ENCODE measurements at places on chromosomes 4 and X.

- DNase-seq = no peak
These were observed 29.2 kb upstream of the CCNI start for GRCh38 chr4:77104791-77105540.

DNA sequence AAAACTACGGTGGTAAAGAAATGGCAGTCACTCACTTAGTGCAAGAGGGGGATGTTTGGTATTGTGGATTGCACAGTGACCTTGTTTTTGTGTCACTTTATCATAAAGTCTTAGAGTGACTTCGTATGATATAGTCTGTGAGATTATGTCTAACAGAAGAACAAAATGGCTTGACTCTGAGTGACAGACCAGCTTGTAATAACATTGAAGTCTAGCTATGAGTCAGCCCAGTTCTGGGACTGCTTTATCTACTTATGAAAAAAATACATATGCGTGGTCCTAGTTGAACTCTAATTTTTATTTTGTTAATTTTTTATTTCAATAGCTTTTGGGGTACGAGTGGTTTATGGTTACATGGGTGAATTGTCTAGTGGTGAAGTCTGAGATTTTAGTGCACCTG, 20.0 kb downstream of the DCLK2 start:
- no peak for DNase-seq

DNA sequence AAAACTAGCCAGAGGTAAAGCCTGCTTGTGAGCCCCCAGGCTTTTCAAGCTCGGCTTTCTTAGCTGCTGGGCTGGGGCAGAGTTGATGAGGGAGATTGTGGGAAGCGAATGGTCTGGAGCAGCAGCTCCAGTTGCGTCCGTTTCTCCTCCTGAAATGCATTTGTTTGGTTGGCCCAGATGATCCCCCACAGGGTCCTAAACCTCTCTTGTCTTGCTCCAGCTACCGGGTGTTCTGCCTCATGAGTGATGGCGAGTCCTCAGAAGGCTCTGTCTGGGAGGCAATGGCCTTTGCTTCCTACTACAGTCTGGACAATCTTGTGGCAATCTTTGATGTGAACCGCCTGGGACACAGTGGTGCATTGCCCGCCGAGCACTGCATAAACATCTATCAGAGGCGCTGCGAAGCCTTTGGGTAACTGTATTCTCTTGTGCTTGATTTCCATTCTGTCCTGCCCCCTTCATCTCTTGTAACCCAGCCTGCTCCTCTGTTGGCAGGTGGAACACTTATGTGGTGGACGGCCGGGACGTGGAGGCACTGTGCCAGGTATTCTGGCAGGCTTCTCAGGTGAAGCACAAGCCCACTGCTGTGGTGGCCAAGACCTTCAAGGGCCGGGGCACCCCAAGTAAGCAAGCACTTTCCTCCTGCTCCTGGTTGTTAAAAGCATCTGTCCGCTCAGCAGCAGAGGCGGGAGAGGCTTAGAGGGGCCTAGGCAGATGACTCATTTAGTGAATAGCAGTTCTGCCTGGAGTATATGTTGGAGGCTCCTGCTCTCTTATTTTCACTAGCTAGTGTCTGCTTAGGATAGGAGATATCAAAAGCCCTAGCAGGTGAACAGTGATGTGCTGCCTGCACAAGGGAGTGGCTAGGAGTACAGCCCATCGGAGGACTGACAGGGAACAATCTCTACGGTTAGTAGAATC, 15.3 kb downstream of the TKTL1 start:
- no peak for DNase-seq

- no peak for DNase-seq
These were observed 27.3 kb upstream of the SORBS2 start for GRCh38 chr4:185839194-185839712.

- DNase-seq = no peak
These were observed 117.6 kb upstream of the GPR101 start for GRCh38 chrX:137151403-137151802.

- no peak for DNase-seq
These were observed 39.3 kb downstream of the AFM start for GRCh38 chr4:73520821-73521220.

- DNase-seq = no peak
These were observed 994.1 kb downstream of the PCDH7 start for GRCh38 chr4:31714238-31714637.

- no peak for DNase-seq
These were observed 46.8 kb downstream of the CRLF2 start for GRCh38 chrX:1165535-1166196.

- no peak for DNase-seq
These were observed 2.4 kb downstream of the ZNF141 start for GRCh38 chr4:340011-340410.

- no peak for DNase-seq
These were observed 334.0 kb downstream of the PCDH19 start for GRCh38 chrX:100076031-100076430.

DNA sequence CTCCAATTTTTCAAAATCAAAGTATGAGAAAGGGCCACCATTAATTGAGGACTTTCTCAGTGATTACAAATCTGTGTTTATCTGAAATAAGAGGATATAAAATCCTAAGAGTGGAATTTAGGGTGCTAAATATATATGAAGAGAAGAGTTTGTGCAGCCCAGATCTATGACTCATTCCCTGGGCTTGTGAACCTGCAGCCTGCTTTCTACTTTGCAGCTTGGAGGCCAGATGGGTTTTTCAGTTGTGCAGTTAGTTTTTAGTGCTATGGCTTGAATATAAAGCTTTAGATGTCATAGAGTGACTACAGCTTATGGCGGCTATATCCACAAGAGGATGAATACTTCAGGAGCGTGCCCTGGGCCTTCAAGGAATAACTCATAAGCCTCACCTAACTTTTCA, 1391.1 kb downstream of the FSTL5 start:
- no peak for DNase-seq

DNA sequence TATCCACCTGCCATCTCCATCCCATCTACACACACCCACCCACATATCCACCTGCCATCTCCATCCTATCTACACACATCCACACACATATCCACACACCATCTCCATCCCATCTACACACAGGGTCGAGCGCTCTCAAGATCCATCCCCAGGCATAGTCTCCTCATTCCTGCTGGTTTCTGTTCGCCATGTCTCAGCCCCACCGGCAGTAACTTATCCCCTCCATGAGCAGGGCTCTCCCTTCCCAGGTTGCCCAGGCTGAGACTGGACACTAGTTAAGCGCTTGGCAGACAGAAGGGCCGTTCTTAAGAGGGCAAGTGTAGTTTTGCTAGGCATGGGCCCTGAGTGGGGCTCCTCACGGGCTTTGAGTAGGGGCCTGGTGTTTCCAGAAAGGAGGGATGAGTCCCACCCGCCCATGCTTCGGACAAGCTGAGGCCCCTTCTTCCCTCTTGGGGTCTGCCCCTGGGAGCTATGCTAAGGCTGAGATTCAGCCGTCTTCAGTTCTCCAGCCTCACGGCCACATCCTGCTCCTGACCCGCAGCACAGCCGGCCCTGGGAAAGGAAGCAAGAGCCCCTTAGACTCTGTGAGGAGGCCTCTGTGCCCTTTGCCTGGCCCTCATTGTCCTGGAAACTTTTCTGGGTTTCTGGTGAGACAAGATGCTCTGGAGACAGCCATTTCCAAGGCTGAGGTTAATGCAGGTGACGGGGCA, 20.4 kb downstream of the TMEM271 start:
- no peak for DNase-seq

- no peak for DNase-seq
These were observed 72.9 kb upstream of the GYPA start for GRCh38 chr4:144213371-144213770.

- DNase-seq = no peak
These were observed 1.4 kb downstream of the CXCR3 start for GRCh38 chrX:71616672-71617529.

GRCh38 chr4:23889814-23890341, at the start of gene PPARGC1A:
Gene PPARGC1A (minus strand): TSS chr4:23890047. CDS start chr4:23889957, 90 bp downstream.
- DNase-seq = no peak

DNA sequence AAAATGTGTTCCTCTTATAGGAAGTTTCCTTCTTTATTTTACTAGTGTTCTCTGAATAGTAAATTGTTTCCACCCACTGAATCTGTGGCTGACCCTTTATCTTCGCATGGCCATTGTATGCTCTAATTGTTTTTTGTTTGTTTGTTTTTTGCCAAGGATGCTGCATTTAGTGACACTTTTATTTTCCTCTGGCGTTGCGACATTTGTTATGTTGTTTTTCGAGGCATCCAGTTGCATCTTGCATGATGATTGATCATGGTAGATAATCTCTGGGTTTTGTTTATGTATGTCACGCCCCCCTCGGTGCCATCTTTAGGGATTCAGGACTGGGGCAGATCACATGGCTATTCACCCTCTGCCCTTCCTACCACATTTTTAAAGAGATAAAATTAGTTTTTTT, 2.2 kb downstream of the NMU start:
- no peak for DNase-seq

GRCh38 chr4:47791965-47792364, 45.9 kb downstream of the CORIN start:
- DNase-seq = no peak

- no peak for DNase-seq
These were observed 34.1 kb upstream of the TNIP3 start for GRCh38 chr4:121198251-121198650.

DNA sequence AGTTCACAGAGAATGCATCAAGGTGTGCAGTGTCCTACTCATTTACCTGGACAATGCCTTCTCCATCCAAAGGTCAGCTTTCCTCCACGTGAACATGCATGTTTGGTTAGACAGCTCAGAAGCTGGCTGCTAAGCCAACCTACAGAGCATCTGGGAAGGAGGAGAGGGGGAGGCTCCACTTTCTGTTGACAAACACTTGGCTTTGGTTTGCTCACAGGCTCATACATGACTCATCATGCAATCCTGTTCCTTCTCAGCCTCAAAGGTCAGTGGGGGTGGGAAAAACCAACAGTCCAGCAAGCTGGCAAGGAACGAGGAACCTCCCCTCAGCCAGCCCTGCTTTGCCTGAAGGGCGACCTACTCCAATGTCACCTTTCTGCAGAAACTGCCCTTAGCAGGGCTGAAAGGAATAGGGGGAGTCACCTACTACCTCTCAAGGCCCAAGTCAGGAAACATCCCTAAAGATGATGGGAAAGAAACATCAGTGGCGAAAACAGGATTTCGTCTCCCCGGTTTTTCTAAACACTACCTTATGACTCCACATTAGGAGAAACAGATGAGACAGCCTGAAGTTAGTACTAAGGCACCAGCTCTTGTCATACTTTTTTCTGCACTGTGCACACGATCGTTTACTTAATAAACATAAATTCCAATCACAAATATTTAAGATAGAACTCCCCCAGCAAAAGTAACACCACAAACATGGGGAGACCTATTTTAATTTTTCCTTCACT, 37.9 kb downstream of the RELL1 start:
- peak; percentile 28 for DNase-seq

DNA sequence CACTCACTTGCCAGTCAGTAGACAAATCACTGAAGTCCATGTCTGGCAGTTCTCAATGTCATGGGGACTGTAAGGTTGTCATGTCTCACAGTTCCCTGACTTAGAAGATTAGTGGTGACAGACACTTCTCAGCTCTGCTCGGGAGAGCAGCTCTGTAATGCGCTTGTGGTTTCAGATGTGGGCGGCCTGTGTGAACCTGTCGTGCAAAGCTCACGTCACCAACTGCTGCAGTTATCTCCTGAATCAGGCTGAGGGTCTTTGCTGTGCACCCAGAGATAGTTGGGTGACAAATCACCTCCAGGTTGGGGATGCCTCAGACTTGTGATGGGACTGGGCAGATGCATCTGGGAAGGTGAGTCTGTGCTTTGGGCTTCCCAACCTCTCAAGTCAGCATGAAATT, at the start of gene IL9R:
TSS of gene IL9R (plus strand) at position 261 of the 400 bp plus-strand sequence. CDS start at position 325, 64 bp downstream.
- no peak for DNase-seq

DNA sequence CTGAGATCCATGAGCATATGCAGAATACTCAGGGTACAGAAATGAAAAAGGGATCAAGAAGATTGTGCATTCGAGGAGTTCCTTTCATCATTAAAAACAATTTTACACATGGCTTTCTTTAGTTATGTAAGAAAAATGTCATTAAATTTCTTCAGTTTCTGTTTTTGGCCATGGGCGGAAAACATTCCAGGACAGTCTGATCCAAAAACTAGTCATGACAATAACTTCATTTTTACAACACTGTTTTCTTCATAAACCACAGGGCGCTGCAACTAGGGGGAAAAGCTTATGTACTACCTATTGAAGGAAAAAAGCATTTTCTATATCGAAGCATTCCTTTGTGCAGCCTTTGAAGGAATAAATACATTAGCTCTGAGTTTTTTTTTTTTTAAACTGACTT, 28.2 kb downstream of the IL13RA1 start:
- no peak for DNase-seq

DNA sequence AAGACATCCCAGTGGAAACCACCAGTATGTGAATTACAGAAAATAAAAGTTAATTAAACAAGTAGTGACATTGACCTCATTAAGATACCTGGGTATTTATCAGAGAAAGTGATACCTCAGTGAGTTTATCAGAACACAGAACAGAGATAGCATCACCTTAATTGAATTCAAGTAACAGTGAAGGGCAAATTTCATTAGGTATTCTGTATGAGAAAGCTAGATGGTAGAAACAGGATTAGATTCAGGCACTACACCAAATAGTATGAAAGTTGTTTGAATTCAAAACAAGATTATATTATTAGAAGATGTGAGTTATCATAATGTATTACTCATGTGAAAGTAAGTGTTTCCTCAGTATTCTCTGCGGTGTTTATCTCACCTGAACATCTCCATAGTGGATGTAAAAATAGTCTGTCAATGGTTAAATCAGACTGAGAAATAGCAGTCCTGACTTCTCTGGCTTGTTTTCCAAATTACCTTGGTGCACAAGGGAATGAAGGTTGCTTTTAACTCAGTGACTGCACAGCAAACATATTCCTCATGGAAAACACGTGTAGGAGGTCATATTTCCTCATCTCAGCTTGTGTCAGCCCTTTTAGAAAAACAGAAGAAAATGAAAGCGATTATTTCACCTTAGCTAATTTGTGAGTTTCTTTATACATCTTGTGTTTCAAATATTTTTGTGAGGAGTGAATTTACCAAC, 79.9 kb upstream of the PCDH18 start:
- no peak for DNase-seq

GRCh38 chr4:109375778-109376414, 57.7 kb upstream of the SEC24B start:
- no peak for DNase-seq

GRCh38 chrX:131677655-131678628, 134.1 kb downstream of the OR13H1 start:
- no peak for DNase-seq

DNA sequence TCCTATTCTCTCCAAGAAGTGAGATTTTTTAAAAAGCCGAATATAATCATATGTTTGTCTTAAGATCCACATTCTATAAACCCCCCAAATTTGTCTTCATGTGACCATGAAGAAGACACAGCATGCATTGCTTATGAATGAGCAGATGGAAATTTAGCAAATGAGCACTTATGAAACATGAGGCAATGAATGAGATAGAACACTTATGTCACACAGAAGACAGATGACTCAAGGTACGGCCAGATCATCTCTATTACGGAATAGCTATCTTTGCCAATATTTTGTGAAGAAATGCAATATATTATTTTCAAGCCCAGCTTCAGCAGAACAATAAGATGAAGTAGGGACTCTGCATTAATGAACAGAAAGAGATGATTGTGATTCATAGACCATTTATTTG, 21.4 kb downstream of the PHEX start:
- no peak for DNase-seq

- DNase-seq = no peak
These were observed 265.3 kb downstream of the FRMPD4 start for GRCh38 chrX:12403474-12404082.

- DNase-seq = no peak
These were observed at the start of gene XKRX for GRCh38 chrX:100928660-100929613. Gene XKRX (minus strand): TSS chrX:100928917. CDS start chrX:100928304, 613 bp downstream.

- DNase-seq = no peak
These were observed 17.4 kb upstream of the PDCL2 start for GRCh38 chr4:55609393-55609866.

Measured in omental fat pad (tissue), 4 donors.